T-helper 1 cell treated with Interleukin-12 subunit alpha and Interleukin-12 subunit beta and Interleukin-4 antibody, amounts not matched to agents 30 ng/mL and 1 ng/mL, for 36 hours (primary cell): ENCODE measurements at places on chromosomes 5 and 9. TPM values are rescaled to one million over a fixed set of nuclear protein-coding genes. Genes with fewer than 3 reads are reported as not detected.

Gene PRR16
- total RNA-seq, result not detected in 2 replicates

Gene FOXD1
- total RNA-seq, result 0.20 and 0.29 TPM in 2 replicates

Gene PCDHGB7
- total RNA-seq, result 0.07 and 0.29 TPM in 2 replicates

Gene MAMDC2
- not detected in 2 replicates for total RNA-seq

Gene PHYHD1
- 2.7 and 2.9 TPM in 2 replicates for total RNA-seq

Gene NCS1
- total RNA-seq, result 0.49 and 1.0 TPM in 2 replicates
